B cell (primary cell): ENCODE measurements at places on chromosomes 1 and 21. TPM values are rescaled to one million over a fixed set of nuclear protein-coding genes. Genes with fewer than 3 reads are reported as not detected.

DNA sequence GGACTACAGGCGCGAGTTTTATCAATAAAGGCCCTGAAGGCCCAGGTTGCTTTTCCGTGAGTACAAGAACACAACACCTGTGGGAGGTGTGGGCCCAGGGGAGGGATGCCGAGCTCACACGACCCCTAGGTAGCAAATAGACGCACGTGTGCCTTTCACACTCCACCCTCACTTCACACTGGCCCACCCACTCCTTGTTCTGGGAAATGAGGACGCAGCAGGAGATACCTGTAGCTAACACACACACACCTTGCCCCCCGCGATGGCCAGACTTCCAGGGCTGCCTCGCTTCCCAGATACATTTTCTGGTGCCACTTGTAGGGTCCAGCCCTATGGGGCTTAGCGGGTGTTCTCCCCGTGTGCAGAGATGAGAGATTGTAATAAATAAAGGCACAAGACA is 4.3 kb upstream of the CCDC27 start:
- DNase-seq, result no peak

GRCh38 chr1:44609768-44610526 is 64.3 kb downstream of the TMEM53 start:
- DNase-seq, result no peak

DNA sequence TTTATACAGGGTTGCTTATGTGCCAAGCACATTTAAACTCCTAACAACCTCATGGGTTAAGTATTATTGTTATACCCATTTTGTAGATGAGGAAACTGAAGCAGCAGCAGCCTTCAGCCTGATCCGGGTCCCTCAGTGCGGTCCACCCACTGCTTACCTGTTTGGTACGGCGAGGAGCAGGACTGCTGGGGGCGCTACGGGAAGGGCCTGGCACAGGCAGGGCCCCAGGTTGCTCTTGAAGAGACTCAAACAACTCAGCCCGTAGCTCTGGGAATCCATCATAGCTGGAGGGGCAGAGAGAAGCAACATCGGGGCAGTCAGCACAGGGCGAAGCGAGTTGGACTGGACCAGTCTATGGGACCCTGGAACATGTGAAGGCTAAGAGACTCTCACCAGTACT is 9.2 kb downstream of the DENND4B start:
- no peak for DNase-seq

DNA sequence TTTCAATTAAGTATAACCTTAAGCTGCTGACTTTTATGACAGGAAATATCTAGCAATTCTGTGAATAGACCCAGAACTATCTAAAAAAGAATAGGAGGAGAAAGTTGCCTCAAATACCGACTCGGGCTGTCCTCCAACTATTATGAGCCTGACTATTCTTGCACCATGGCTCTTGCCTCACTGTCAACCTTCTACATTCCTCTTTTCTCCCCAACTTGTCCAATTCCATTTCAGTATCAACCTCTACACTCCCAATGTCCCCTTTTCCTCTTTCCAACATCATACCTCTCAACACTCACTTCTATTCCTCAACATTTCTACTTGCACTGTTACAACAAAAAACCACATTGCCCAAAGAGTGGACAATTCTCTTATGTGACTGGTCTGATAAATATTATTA is 2.3 kb downstream of the ZZZ3 start:
- no peak for DNase-seq

GRCh38 chr21:39673736-39674135 is 61.0 kb downstream of the B3GALT5 start:
- DNase-seq, result no peak

DNA sequence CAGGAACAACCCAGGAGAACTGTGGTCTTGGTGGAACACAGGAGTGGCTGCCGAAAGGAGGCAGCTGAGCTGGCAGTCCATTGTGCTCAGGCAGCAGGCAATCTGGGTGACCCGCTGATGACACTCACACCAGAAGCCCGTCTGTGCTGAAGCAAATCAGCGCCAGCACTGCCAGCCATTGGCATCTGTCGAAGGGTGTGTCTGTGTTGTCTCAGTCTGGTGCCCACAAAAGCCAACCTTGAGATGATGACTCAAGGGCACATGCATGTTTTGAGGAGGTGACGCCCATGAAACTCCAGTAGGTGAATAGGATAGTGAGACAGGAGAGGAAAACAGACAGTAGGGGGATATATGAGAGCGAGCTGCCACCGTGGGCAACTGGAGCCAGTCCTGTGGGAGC is 167.3 kb downstream of the KAZN start:
- no peak for DNase-seq

GRCh38 chr1:213327017-213327667 is 276.1 kb downstream of the RPS6KC1 start:
- no peak for DNase-seq

The C1orf198 gene
- 6.6 TPM in 2 replicates for total RNA-seq

DNA sequence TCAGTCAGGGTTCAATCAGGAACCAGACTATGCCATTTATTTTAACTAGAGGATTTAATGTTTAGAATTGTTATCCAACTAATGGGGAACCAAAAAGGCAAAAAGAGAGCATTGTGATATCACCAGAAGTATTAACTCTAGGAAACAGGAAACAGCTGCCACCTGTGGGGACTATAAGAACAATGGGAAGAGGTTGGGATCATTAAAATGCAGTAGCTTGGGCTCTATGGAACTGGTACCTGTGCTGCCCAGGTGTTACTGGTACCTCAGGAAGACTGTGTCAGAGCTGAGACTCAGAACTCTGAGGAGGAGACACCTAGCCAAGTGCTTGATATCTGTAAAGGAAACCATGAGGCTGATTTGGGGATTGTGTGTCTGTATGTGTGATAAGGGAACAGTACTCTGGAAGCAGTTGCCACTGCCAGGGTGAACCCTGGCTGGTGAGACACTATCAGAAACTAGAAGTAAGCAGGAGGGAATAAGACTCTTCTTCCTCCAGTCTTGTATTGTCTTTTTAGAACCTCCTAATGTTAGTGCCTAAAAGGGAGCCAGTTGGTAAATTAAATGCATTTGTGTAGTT is 49.4 kb downstream of the MAN1A2 start:
- no peak for DNase-seq

- no peak for DNase-seq
These were observed 438.9 kb downstream of the CAMTA1 start for GRCh38 chr1:7224081-7224534.

The AGO3 gene
- 44.9 and 52.5 TPM in 2 replicates for total RNA-seq

- DNase-seq, result no peak
These were observed at the start of gene BTBD19 for GRCh38 chr1:44808063-44808937. BTBD19 (plus strand) TSS chr1:44808523; CDS start chr1:44808821, 298 bp downstream.

GRCh38 chr21:44295646-44296045 is 4.2 kb upstream of the PFKL start:
- peak; percentile 49 for DNase-seq

DNA sequence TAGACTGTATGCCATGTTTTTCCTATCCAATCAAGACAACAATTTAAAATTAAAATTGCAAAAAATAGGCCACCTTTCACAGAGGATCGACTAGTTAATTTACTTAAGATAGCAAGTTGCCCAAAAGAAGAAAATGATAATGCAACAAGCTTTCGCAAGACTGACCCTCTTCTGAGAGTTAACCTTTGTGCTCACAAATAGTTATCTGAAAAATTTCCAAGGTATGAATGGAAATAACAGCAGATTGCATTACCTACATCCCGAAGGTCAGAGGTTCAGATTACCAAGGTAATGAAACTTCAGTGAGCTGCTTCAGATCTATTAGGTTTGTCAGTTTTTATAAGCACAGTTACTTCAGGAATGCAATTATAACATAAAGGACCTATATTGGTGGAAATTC is 298.0 kb downstream of the KCTD3 start:
- DNase-seq, result no peak

The CA6 gene
- total RNA-seq, result not detected in 2 replicates

DNA sequence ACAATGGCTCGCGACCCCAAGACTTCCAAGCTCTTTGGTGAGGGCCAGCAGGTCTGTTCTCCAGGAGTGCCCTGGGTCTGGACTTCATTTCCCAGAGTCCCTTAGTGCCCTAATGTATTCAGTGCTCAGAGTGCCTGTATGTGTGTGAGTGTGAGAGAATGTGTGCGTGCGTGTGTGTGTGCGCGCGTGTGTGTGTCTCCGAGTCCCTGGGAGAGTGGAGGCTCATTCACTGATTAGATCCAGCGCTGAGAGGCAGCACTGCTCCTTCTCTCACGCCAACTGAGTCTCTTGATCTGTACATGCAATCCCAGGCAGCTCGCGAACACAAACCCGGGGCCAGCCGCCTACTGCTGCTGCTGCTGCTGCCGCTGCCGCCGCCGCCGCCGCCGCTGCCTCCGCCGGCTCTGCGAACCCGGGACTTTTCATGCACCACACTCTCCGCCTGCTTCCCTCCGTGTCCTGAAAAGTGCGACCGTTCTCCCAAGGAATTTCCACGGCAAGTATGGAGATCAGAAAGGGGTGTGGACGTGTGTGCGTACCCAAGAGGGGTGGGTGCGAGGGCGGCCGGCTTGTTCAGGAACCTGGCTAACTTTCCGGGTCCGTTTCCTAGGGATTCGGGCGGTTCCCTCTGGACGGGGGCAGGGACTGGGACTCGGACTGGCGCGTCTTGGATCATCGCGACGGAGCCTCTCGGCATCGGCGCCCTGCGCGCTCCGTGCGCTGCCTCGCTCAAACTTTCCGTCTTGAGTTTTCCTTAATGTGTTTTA is at the start of gene RNF220:
RNF220 (plus strand) TSS at position 225 of the 767 bp plus-strand sequence.
- peak; percentile 78 for DNase-seq

The SPATA45 gene
- total RNA-seq, result 0.64 TPM in 1 of 2 replicates, not detected in the other

DNA sequence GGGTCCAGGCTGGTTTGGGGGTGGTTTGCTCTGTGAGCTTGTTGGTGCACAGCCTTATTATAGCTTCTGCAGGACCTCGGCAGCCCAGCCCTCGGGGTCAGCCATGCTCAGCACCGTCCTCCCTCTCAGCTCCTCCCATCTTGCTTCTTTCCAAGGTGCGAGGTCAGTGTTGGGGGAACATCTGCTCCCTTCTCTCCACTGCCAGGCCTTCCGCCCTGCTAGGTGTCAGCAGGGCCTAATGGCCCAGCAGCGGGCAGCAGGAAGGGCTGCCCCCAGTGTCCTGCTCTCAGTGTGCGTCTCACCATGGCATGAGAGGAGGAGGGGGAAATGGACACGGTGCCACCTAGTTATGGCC is 36.5 kb upstream of the LRRC3 start:
- DNase-seq, result no peak

DNA sequence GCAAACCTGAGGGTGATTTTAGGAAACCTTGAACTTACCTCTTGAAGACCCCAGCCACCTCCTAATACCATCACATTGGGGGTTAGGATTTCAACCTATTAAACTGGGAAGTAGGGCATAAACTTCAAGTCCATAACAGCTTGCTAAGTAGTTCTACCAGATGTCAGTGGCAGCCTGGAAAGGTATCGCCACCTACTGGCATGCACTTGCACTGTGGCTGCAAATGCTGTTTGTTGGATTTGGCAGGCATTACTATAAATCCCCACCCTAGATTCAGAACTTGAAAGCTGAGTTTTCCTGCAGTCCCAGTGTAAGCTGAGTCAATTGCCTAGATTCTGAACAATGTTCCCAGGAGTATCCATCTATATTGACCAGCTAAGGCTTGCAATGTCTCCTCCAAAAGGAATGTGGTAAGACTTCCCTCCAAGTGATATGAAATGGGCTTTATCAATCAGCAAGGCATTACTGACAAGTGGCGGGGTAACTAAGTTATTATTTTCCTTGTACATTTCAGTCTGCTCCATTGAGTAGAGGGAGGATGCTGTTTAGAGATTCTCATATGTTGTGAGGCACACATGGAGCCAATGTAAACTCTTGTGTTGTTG is 474.5 kb downstream of the PTPRC start:
- DNase-seq, result peak; percentile 66

DNA sequence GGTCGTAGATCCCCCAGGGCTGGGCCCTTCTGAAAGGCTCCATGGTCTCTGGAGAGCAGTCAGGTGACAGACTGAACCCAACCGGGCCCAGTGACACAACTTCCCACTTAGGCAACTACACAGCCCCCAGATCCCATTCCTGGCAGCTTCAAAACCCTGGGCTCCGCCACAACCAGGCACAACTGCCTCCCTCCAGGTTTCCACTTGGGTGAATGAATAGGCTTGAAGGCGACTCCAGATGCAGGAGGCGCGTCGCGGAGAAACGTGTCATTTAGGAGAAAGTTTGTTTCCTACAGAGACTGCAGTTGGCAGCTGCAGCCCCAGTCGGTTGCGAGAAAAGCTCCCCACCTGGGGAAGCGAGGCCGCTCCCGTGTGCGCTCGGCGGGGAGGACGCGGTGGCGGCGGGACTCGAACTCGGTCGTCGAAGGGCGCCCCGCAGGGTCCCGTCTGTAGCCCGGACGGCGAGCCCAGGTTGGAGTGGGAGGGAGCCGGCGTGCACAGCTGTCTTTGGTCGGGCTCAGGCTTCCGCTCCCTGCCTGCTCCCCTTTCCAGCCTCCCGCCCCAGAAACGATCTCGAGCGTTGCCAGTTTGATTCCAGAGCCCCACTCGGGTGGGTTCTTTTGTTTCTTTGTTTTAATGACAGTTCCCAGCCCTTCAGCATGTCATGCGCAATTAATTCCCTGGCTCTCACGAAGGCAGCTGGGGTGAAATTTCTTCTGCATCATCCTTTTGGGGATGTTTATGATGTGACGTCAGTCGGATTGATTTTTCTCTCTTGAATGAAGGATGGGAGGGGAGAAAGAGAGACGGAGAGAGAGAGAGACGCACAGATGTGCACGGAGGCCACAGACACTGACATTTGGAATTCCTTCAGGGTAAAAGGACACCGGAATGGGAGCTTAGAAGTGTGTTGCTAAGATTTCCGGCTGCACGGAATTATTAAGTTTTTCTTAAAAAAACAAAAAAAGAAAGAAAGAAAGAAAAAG is 862 bp upstream of the SGIP1 start:
- DNase-seq, result peak; percentile 15

- DNase-seq, result no peak
These were observed at the start of gene GABRD for GRCh38 chr1:2019172-2019543. GABRD (plus strand) TSS chr1:2019345; CDS start chr1:2019424, 79 bp downstream.

- DNase-seq, result no peak
These were observed 5.6 kb upstream of the MAN1C1 start for GRCh38 chr1:25610822-25611630.

- peak; percentile 28 for DNase-seq
These were observed 28.5 kb upstream of the SELENON start for GRCh38 chr1:25771221-25772114.

- DNase-seq, result no peak
These were observed 139.0 kb downstream of the GLIS1 start for GRCh38 chr1:53600001-53600400.

DNA sequence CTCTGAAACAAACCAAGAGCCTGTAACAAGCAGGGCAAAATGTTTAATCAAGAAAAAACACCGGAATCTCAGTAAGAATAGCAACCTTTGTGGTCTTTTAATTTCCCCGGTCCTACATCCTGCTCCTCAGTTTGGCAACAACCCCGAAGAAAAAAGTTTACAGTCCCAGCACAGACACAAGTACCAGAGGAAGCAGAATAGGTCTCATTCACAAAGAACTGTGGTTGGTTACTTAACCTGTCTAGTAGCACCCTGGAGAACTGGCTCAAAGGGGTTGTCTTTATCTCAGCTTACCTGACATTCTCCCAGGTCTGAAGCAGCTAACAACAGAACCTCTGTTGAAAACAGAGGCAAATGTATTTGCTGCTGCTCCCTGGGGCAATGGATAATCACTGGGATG is 399.3 kb downstream of the AJAP1 start:
- DNase-seq, result no peak

The INAVA gene
- 0.34 TPM in 1 of 2 replicates, not detected in the other for total RNA-seq
